ENCODE measurements at places on chromosomes 1 and 21.

DNA sequence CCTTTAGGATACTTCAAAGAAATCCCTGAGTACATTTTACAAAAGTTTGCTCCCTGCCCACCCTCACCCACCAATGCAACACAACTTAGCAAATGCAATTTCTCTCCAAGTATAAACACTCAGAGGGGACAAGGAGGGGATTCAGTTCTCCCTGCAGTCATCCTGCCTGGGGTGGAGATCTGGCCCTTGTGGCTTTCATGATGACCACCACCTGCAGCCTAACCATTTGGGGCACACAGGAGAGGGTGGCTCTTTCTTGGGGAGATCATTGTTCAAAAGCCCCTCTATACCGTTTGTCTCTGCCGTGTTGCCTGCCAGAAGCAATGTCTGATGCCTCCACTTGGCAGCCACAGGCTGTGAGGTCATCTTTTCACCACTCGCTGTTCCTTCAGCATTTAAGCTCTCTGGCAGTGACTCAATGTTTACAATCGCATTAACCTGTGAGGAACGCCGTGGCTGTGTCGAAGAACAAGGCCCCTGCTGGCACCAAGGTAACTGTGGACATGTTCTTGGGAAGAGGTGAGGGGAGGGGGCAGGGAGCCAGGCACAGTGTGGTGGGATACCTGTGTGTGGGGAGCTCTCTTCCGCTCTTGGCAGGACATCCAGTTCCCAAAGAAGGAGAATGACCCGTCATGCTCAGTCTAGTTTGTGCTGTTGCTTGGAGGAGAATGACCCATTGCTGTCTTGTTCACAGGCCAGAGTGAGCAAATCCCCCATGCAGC lies 103.9 kb upstream of the DUSP10 start:
- DNase-seq, result peak; percentile 29

DNA sequence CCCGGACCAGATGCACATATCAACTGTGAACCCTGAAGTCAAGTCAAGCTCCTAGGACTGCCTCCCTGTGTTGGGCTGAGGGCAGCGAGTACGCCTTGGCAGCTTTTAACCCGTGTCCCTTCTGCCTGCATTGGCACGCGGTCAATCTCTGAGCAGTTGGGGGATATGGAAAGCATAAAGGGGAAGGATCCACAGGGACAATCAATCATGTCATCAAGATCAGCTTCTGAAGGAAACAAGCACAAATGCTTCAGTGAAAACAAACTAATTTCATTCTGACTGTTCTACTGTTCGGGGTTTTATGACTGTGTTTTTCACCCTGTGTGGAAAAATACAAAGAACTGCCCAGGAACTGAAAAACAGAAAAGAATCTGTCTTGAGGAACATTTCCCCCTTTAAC lies 106.2 kb downstream of the RUNX1 start:
- no peak for DNase-seq

DNA sequence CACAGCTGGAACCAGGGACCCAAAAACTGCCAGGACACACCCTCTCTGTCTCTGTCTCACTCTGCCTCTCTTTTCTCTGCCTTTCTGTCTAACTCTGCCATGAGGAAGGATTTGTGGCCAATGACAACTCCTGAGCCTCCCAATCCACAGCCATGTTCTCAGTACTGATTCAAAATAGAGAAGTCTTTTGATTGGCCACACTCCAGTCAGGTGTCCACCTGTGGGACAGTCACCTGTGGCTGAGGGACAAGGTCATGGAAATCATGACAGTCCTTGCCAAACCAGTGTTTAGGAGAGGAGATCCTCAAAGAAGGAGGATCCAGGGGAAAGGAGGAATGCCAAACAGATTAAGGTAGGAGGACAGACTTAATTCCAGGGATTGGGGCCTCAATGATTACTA lies 15.8 kb downstream of the TINAGL1 start:
- no peak for DNase-seq

- peak; percentile 65 for DNase-seq
These were observed 67.8 kb downstream of the LRIG2 start for GRCh38 chr1:113140588-113141446.

GRCh38 chr1:222784916-222785315 lies 29.9 kb upstream of the DISP1 start:
- peak; percentile 43 for DNase-seq

- DNase-seq, result no peak
These were observed 44.4 kb downstream of the CFHR5 start for GRCh38 chr1:197021716-197022115.

DNA sequence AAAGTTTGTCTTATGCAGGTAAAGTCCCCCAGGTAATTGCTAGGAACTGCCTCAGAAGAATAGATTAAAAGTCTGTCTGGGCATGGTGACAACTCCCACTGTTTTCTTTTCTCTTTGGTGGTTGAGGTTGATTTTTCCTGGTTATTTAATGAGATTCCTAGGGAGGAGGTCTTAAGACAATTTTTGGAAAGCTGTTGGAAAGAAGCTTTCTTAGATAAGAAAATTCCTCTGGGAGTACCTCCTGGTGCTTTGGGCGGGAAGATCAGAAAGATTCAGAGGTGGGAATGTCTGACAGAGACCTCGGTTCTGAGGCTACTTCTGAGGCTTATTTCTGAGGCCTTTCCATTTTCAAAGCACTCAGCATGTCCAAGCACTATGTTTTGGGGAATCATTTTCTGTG lies 25.0 kb upstream of the IVNS1ABP start:
- DNase-seq, result no peak

DNA sequence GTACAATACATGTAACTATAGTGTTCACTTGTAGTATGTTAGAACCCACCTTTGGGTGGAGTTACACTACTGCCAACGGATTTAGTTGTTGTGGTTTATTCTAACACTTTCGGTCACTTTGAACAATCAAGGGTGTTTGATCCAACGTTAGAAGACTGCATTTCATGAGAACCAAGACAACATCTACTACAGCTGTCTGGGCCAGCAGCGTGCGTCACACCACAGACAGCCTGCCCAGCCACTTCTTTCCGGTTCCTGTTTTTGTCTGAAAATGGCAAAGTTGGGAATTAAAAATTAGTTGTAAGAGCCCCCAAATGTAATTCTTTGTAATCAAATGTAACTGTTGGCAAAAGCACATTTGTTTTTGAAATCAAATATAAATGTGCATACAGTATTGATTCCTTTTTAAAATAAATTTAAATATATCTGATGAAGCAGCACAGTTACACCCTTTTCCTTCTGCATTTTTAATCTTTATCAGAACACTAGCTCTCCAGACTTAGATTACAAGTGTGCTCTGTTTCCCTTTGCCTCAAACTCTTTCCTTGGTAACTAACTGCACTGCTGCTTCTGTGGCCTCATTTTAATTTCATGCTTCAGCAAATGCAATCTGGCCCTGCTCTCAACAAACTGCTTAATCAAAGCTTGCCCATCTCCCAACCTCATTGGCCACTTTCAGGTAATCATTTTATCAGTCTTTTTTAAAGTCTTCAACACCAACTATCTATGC lies 86.6 kb upstream of the DPH5 start:
- no peak for DNase-seq

- DNase-seq, result no peak
These were observed 9.4 kb downstream of the ST3GAL3 start for GRCh38 chr1:43716559-43717281.

DNA sequence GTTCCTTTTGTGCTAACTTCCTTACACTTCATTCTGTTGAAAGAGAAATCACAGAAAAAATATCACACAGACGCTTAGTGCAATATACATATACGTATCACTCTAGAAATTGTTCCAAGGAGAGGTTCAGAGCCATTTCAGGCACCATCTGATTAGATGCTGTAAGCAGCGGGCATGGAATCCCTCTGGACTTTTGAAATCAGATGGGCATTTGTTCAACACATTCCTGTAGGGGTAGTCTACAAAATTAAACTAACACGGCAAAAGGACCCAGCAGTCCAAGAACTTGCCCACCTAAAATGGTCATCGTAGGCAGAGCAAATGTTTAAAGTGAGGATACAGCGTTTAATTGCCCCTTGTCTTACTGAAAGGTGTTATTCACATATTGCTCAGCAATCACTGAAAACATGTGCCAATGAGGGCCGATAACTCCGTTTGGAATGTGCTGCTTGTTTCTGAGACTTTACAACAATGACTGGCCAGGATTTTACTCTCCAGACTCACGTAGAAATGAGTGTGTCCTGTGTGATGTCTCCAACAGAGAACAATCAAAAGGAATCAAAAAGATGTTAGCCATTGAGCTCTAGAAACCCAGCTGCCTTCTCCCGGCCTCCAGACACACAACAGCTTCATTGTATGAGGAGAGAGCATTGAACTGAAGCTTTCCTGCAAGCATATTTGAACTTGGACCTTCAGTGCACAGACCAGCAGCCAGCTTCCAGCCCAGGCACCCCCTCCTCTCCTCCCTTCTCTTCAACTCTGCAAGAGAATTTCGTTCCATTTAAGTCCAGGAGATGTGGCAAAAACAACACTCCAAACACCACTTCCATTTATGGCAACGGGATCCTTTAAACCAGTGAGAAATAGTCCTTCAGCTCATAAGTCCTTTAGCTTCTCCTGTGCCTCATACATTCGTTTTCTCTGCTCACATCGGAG lies 32.1 kb upstream of the ADORA3 start:
- DNase-seq, result no peak

GRCh38 chr1:160888926-160889325 lies 3.9 kb upstream of the ITLN1 start:
- DNase-seq, result no peak

DNA sequence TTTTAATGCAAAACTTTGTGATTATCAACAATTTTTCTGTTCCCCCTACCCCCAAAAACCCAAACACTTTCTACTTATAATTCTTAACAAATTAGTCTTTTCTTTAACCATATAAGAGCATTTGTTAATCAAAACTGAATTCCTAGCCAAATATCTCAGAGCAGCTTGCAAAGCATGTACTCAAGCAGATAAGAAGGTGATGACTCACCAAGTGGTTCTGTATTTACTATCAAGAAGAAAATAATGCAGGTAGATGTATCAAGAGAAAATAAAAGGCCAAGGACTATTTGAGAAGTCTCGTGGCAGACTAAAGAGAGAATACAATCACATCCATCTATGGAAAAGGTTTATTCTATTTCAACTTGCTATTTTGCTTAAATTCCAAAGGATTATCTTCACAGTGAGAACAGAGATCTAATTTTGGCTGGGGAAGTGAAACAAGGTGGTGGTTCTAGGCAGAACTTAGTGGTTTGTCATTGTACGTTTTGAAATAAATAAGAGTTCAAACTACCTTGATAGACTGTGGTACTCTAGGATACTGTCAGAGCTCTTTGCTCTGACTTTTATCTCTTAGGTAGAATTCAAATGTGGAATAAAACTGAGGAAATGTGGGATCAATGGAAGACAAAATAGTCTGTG lies 94.7 kb upstream of the NRIP1 start:
- DNase-seq, result no peak

DNA sequence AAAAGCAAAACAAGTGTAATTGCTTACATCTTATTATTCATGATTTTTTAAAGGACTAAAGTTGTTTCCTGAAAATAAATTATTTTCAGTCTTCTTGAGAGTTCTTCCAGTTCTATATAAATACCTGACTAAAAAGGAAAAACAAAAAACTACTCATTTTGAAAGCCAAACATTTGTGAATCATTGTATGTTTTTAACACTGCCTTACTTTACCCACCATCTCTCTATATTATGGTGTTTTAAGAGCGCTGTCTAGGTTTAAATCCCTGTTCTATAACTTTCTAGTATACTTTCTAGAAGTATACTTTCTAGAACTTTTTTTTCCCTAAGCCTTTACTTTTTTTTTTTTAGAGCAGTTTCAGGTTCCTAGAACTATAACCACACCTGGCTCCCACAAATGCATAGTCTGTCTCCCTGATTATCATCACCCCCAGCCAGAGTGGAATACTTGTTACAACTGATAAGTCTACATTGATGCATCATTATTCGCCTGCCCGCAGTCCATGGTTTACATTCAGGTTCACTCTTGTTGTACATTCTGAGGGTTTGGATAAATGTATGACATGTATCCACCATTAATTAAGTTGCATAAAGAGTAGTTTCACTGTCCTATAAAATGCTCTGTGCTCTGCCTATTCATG lies 9.8 kb downstream of the RSBN1 start:
- no peak for DNase-seq

- no peak for DNase-seq
These were observed 371 bp upstream of the ODF2L start for GRCh38 chr1:86396498-86396890.

DNA sequence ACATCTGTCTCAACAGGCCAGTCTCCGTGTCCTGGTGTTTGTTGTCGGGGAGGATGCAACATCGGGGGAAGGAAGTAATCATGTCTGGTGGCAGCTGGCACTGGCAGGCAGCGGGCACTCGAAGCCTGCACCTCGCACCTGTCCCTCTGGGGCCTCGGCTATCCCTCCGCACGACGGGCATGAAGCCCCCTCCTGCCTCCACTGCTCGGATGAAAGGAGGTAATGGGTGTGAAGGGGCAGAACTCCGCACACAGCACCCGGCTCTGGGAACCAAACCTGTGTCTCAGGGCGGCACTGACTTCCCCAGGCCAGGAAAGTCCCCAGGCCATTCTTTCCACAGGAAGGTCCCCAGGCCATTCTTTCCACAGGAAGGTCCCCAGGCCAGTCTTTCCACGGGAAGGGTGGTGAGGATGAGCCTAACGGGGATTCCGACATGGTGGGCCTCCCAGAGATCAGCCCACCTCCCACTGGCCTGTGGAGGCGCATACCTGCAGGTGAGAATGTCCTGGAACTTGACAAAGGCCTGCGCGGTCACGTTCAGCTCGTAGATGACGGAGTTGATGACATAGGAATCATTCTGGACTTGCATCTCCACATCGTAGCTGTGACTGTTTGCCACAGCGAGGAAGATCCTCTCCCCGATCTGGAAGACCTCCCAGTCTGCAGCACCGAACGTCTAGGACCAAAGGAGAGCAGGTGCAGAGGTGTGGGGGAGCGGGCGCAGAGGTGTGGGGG lies 31.1 kb downstream of the KRTAP10-1 start:
- DNase-seq, result no peak

- DNase-seq, result peak; percentile 73
These were observed 771 bp downstream of the ABCD3 start for GRCh38 chr1:94418664-94419655.

DNA sequence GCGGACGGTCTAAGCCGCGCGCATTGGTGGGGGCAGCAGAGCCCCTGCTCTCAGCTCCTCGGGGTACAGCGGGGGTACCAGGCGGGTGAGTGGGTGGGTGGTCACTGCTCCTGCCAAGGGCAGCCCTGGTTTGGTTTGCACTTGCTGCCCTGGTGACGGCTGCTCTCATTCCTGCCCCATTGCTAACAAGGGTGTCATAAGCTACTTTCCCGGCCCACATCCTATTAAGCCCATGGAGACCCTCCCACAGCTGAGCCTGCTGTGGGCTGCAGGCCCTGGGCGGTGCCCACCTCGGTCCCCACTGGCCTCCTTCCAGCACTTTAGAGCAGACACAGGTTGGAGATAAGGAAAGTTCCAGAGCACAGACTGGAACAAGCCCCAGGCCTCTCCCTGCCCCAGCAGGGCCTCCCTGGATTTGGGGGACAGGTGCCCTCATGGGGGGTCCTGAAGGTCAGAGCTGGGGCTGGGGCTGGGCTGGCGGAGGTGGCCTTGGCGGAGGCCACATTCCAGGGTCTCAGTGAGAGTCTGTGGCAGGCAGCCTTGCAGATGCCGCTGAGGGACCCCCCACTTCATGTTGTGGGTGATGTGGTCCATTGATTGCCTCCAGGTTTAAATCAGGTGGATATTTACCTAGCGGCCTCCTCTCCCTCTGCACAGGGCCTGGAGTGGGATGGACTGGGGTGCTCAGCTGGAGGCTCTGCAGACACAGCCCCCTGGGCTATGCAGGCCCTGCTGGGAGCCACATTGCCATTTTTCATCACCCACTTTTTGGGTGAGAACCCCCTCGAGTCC lies 27.0 kb downstream of the COL18A1 start:
- DNase-seq, result no peak

GRCh38 chr1:99766378-99766800 lies at the start of gene FRRS1:
Gene FRRS1 (minus strand): TSS chr1:99766635. CDS start chr1:99748768, 17,867 bp downstream.
- DNase-seq, result peak; percentile 82

- DNase-seq, result no peak
These were observed 136.2 kb upstream of the TIAM1 start for GRCh38 chr21:31480228-31480627.

Data from NCI-H1105 treated with DMSO at 0.1 percent for 48 hours (cell line).